ENCODE measurements at places on chromosomes 1 and 21.

DNA sequence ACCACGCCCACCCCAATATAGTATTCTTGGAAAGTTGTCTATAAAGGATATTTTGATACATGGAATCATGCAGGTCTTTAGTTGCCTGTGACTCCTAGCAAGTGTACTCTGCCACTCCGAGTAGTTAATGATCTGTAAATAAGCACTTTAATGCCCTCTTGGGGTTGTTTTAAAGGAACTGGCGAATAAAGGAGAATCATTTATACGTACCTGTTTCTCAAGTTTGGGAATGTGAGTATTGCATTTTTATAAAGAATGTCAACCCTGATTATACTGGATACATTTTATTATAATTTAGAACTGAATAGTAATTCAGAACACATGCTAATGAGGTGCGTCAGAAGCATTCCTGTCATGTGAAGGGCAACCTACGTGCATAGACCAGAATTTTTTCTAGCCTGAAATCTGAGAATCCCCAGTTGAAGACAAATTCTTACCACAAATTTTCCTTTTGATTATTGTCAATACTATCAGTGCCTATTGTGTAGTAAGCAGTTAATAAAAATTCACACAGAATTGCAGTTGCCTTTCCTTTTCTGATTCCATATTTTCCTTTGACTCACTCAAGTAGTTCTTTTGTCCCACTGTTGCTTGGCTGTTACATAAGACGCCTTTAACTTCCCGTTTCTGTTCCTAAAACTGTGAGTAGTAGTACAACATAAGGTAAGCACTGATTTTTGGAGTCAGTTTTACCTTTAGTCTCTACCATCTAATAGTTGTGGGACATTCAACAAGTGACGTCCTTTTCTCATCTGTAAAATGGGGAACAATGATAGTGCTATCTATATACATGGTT is 5.1 kb downstream of the AHCYL1 start:
- no peak for DNase-seq

DNA sequence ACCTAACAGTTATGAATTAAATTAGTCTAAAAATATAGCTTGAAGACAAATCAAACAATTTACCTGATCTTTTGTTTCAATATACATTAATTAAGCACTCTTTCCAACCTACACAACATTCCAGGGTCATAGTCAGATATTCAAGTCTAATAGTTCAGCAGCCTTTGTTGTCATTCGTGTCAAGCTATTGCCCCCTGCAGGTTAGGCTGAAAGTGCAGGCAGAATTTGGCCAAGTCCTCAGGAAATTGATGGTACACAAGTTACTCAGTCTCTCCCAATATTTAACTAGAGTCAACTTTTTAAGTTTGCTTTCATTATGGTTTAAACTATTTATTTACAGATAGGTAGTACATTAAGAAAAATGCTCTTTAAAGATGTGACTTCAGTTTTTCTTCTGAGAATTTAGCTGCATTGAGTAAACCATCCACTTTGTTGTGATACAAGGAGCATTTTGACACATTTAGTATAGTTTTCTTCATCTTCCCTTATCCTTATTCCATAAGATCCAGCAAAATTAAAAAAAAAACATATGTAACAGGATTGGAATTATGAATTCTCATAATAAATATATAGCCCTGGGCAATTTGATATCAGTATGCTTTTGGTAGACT is 130.3 kb upstream of the DPYD start:
- no peak for DNase-seq

DNA sequence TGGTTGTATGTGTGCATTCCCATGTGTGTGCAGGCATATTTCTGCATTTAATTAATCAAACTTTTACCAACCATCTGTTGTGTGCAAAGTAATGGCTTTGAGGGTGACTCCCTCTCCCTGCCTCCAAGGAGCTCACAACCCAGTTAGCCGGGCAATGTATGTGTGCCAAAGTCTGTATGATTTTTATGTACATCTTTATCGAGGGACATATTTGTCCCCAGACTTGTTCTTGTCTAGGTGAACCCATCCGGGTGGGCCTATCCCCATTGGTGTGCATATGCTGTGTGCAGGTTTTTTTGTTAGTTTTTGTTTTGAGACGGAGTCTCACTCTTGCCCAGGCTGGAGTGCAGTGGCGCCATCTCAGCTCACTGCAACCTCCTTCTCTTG is 1.8 kb downstream of the SYTL1 start:
- DNase-seq = no peak

DNA sequence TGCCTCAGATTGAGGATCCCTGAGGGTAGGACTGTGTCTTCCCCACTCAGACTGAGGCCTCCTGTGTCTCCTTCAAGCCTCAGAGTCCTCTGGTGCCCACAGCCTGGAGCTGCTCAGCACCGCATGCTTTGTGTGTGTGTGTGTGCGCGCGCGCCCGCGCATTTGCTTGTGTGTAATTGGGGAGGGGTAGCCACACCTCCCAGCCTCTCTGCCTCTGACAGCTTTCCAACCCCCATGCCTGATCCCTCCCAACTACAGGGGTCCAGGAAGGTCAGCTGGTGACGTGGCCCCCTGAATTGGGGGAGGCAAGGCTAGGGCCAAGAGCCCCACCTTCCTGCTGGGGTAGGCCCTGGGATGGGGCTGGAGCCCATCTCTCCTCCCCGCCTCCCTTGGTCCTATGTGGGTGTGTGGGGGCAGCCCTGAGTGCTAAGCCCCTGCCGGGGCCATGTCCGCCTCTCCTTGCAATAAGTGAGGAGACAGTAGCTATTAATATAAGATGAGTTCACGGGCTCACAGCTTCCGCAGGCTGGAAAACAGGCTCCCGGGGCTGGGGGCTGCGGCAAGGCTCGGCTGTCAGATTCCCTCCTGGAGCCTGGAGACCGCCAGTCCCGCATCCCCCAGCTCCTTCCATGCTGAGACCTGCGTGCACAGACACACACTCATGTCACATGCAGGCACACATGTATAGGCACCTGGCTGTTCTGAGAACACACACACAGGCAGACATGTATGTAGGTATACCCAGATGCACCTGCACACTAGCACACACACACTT is 7.0 kb downstream of the GPR3 start:
- no peak for DNase-seq

GRCh38 chr1:31730336-31731048 is 26.7 kb upstream of the COL16A1 start:
- no peak for DNase-seq

DNA sequence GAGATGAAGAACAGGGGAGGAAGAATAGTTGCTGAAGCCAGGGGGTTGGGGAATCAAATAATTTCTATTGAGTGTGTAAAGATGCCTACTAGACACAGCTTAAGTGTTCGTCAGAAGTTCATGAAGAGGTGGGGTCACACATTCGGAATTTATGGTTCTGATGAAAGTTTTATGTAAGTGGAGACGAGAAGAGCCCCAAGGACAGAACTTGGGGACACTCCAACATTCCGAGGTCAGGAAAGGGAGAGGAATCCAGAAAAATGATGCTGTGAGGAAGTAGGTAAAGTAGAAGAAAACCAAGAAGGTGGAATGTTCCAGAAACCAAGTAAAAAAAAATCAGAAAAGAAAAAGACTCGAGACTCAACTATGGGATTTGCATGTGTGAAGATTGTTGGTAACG is 272.5 kb downstream of the SIPA1L2 start:
- no peak for DNase-seq

DNA sequence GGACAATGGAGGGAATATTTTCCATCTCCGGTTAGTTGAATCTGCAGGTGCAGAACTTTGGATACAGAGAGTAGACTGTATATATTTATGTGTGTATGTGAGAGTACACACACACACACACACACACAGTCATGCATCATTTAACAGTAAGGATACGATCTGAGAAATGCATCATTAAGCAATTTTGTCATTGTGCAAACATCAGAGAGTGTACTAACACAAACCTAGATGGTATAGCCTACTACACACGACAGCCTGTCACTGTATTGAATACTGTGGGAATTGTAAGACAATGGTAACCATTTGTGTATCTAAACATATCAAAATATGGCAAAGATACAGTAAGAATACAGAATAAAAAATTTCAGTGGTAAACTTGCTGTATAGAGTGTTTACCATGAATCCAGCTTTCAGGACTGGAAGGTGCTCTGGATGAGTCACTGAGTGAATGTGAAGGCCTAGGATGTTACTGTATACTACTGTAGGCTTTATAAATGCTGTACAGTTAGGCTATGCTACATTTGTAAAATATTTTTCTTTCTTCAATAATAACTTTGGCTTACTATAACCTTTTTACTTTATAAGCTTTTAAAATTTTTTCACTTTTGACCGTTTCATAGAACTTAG is 138.5 kb downstream of the ZZZ3 start:
- no peak for DNase-seq

GRCh38 chr1:218376722-218377121 is 31.6 kb downstream of the TGFB2 start:
- no peak for DNase-seq

DNA sequence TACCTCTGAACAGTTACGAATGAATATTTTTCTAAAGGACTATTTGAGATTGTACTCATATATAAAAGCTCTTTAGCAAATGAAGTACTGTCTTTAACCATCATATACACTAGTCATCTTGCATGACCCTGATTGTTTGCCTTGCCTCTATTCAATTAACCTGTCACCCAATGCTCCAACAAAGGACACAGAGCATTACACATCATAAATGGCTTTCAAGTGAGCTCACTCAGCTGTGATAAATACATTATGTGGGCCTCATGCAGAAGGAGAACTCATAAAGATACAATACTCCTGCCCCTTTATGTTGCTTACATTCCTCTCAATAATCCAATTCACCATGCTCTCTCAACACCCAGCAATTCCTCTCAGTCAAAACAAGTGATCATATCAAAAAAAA is 993.0 kb upstream of the PRMT6 start:
- DNase-seq = no peak

- DNase-seq = no peak
Observed at GRCh38 chr1:72366466-72366865, 84.1 kb upstream of the NEGR1 start.

DNA sequence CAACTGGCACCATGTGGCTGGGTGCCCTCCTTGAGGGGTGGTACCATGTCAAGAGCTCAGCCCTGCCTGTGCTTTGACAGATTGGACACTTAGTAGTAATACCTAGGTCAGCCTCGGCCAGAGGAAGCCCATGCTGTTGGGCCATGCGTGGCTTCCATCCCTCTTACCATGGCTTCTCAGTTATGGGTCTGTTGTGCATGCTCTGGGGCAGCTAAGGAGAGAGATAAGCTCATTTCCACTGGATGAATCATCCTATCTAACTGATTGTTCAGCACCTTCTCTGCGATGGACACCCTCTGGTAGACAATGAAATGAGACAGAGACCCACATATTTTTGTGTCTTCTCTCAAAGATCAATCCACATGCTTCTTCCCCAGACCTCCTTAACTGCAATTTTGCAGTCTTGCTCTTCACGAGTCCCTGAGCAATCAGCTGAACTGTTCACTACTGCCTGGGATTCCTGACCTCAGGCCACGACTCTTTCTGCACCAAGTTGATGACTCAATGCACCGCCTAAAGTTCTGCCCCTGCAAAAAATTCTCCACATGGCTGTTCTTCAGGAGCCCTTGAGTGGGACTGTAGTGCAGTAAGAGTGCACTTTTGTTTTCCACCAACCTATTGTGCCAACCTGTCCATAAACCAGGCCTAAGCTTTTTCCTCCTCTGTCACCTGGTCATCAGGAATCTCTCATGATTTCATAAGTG is 6.9 kb upstream of the TRIM62 start:
- no peak for DNase-seq

GRCh38 chr1:77831976-77832711 is 52.7 kb downstream of the MIGA1 start:
- DNase-seq = peak; percentile 60

- no peak for DNase-seq
Observed at GRCh38 chr1:62084310-62084890, 110.2 kb upstream of the L1TD1 start.

DNA sequence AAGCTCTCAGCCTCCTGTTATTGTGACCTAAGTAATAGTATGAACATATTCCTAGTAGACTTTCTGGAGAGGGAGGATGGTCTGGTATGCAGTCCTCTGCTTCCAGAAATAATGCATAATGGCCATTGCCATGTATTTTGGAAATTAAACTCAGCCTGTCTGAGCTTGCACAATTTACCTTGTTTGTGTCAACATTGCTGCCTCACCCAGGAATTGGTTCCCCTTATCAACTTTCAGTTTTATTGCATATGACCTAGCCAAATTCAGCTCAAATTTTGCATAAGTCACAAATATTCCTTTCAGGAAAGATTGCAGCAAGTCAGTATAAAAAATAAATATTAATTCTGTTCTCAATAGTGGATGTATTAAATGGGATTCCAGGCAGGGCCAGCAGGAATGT is 101.9 kb upstream of the SLC5A9 start:
- no peak for DNase-seq

DNA sequence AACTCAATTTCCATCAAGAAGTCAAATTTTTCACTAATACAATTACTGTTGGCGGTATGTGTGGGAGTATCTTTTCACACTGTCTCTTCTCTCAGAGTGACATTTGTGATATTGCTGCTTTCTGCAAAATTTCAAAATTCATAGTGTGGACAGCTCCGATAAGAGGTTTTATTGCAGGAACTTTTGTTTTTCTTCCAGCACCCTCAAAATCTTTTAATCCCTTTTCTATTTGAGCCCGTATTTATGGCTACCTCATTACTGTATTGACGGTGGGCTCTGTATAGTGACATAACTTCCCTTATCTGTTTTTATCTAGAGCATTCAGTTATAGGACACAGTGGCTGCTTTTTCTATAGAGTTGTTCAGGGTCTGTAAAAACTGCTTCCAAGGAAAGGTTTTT is 794.4 kb upstream of the TMPRSS15 start:
- DNase-seq = no peak

DNA sequence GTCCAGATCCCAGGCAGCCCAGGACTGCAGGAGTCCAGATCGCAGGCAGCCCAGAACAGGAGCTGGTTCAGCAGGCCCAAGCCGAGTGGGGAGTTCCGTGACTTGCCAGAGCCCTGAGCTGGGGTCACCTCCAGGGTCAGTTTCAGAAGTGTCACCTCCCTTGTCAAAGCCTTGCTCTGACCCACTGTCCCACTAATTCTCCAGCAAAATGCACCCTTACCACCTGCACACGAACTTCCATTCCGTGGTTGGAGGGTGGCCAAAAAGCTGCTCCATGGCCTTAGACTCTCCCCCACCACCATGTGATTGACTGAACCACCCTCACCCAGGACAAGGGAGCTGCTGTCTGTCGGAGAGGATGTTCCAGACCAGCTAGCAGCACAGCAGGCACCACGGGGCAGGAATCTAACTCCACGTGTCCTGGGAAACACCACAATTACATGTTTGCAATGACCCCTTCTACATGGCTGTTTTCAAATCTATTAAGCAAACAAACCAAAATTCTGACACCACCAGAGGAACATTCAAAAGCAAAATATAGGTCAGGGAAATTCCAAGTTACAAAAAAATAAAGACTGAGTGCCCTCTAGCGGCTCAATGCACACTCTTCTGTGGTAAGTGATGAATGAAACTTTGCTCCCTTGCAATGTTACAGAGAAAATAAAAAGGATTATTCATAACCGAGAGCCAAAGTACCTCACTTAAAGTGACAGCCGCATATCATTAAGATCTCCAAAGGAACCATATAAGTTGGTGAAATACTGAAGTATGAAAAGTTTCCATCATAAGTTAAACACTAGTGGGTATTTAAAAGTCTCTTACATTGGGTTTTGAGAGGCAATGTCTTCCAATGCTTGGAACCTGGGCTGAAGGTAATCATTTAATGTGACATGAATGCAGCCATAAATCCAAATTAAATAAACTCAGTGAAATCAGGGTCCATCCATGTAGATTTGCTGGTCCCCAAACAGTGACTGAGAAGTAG is 76.3 kb downstream of the NPHP4 start:
- no peak for DNase-seq

- DNase-seq = no peak
Observed at GRCh38 chr1:63042278-63042677, 258.3 kb downstream of the ATG4C start.

Data from BJ (cell line).